ENCODE measurements at places on chromosomes 5 and 9.
A peak's percentile ranks its signal among the peaks of the same experiment; 100 is the strongest.

DNA sequence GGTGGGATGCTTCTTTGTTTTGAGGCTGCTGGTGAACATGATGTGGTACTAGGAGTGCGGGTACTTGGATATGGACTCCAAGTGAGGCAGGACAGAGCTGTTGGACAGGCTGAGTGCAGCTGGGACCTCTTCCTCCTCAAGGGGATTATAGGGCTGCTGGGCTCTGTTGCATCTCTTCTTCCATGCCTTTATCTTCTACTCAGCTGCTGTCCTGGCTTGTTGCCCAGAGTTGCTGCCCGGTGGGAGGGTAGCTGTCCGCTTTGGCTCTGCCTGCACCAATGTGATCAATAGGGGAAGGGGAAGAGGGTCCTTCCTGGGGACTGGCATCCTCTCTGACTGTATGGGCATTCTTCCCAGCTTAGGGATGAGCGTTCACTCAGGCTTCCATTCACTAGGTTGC is 1217.9 kb upstream of the ACO1 start:
- no peak for DNase-seq

GRCh38 chr9:95095641-95096355 is 221.7 kb downstream of the FANCC start:
- DNase-seq = no peak

DNA sequence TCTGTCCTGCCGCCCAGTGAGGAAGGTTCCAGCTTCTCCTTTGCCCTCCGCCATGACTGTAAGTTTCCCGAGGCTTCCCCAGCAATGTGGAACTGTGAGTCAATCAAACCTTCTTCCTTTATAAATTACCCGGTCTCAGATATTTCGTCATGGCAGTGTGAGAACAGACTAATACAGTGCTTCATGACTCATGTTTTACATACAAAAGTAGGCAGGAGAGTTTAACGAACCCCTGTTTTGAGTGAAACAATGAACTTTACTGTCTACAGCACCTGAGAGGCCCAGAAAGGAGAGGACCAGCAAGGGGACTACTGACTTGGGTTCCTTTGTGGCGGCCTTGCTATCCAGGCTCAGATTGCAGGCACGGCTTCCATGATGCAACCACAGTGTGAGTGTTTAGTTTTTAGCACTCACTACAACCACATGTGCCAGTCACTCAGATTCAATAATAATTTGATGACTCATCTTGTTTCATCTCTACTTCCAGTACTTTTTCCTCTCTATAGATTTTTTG is 139.1 kb upstream of the CLINT1 start:
- no peak for DNase-seq

GRCh38 chr9:37859043-37859442 is 44.9 kb downstream of the SLC25A51 start:
- peak; percentile 5 for DNase-seq

GRCh38 chr5:66255714-66256113 is 111.6 kb downstream of the SREK1 start:
- no peak for DNase-seq

DNA sequence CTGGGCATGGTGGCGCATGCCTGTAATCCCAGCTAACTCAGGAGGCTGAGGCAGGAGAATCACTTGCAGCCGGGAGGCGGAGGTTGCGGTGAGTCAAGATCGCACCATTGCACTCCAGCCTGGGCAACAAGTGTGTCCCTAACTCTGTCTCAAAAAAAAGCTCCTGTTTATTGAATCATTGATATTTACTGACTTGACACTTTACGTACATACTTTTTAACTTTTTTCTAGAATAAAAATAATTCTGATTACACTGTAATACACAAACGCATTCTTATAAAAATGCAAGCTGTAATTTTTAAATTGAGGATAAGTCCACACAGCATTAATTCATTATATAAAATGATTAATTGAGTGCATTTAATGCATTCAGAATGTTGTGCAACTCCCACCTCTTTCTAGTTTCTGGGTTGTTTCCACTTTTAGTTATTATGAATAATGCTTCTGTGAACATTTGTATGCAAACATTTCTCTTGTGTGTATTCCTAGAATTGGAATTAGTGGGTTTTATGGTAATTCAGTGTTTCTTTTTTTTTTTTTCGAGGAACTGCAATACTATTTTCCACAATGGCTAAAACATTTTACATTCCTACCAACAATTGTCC is 15.7 kb downstream of the ERCC6L2 start:
- no peak for DNase-seq

GRCh38 chr5:8290721-8291120 is 421.8 kb downstream of the MTRR start:
- DNase-seq = no peak

GRCh38 chr9:73349476-73349875 is 197.8 kb downstream of the ANXA1 start:
- no peak for DNase-seq

DNA sequence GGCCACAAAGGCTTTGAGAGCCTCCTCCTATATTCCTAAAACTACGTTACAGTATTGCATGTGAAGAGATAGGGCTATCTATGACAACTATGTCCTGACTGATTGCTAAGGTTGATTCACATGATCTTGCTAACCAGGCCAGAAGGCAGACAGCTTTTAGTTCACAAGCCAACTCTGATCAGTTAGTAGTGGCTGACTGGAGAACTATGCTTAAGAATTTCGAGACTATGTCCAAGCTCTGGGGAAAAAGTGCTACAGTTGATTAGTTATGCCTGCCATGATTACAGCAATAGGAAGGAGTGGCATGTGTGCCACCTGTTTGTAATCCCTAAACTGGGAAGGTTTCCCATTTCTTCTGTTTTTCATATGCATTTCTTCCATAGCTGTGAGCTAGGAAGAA is 223.4 kb downstream of the DOCK8 start:
- DNase-seq = no peak

DNA sequence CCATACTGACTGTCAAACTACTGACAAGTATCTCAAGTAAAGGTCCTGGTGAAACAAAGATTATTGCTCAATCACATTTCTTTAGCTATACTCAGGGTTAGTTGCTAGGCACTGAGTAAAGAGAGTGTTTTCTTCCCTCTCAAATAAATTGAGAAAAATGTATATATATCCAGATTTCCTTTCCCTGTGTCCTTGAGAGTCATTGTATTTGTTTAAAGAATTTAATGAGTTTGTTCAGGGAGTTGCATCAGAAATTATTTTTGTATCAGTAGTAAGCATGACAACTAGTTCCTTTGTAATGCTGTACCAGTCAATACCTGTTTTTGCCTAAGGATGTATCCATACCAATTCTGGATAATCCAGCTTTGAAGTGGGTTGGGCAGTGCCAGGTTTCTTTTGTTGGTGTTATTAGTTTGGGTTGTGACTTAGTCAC is 3.2 kb upstream of the ANKHD1 start:
- no peak for DNase-seq

DNA sequence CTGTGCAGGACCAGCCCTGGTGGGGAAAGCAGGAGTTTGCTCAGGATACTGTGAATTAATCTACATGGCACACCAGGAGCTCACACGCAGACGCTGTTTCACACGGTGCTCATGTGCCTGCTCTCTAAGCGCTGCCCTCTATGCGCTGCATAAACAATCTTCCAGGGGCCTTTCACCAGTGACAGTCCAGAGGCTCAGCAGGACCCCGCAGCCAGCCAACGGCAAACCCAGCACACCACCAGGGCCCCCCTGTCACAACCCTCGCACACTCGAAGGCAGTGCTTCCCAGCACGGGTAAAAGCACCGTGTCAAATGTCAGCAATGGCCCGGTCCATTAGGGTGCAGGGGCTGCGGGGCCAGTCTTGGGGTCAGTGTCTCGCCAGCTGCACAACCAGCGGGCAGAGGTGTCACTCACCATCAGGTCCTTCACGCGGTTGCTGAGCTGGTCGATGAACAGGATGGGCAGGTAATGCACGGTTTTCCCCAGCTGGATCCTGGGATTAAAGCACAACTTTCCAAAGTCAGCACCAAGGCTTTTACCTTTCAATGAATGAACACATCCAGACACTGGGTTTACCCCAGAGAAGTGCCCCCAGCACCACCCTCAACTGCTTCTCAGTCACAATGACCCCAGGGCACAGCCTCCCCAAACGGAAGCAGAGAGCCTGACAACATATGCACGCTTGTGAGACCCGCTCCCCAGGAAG is 7.3 kb downstream of the CLPTM1L start:
- no peak for DNase-seq

DNA sequence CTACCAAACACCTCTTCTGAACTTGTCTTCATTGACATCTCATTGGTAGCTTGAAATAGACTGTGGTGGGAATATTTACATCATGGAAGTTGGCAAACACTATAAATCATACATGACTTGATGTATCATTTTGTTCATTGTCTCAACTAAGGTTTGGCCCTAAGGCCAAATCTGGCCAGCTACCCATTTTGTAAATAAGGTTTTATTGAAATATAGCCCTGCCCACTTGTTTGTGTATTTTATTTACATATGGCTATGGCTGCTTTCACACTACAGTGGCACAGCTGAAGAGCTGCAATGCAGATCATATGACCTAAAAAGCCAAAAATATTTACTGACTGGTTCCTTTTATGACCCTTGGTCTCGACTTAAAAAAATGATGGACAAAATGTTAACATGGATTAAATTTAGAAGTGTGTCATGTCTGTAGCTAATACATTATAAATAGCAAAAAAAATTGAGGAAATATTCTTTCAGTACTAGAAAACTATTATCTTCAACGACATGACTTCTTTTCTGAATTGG is 22.1 kb downstream of the FAM240B start:
- no peak for DNase-seq

DNA sequence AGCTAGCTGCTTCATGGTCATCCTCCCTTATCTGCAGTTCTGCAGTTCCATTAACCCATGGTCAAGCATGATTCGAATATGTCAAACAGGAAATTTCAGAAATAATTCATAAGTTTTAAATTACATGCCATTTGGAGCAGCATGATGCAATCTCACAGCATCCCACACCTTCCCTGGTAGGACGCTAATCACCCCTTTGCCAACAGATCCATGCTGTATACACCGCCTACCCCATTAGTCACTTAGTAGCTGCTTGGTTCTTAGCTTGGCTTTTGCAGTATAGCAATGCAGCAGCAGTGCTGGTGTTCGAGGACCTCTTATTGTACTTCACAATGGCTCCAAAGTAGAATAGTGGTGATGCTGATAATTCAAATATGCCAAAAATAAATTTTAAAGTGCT is 739.7 kb upstream of the CDH9 start:
- DNase-seq = no peak

GRCh38 chr9:92971776-92972175 is 24.5 kb downstream of the FGD3 start:
- DNase-seq = no peak

GRCh38 chr9:128493424-128493823 is 11.1 kb upstream of the GLE1 start:
- DNase-seq = no peak

GRCh38 chr5:124474528-124475215 is 271.8 kb downstream of the ZNF608 start:
- DNase-seq = no peak

DNA sequence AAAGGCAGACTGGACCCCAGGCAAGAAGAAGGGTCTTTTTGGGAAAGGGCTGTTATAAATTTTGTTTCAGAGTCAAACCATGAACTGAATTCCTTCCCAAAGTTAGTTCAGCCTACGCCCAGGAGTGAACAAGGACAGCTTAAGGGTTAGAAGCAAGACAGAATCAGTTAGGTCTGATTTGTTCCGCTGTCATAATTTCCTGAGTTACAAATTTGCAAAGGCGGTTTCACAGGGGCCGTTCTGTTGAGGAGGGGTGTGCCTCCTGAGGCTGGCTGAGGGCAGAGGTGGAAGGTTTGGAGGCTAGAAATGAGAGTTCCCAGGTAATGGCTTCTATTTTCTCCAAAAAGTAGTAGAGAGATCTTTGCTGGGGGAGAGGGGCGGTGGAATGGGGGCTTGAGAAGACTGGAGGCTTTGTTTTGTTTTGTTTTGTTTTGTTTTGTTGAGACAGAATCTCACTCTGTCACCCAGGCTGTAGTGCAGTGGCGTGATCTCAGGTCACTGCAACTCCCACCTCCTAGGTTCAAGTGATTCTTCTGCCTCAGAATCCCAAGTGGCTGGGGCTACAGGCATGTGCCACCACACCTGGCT is 4.1 kb upstream of the CERCAM start:
- no peak for DNase-seq
